ENCODE measurements at places on chromosomes 4 and X. TPM values are rescaled to one million over a fixed set of nuclear protein-coding genes. Genes with fewer than 3 reads are reported as not detected.
A peak's percentile ranks its signal among the peaks of the same experiment; 100 is the strongest.

DNA sequence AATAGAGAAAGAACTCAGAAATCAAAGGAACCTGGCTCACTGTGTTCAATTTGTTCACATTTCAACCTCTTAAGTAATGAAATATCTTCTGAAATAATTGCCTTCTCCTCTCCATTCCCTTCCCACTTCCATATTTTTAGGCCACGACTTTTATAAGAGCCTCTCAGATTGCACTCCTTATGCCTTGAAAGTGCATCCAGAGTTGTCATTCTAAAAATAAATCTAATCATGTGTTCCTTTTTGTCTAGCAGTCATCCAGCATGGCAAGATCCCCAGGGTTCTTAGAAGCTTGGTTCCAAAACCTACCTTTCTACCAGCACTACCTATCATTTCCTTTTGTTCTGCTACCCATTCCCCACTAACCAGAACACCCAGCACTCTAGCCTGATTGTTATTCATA, 42.4 kb upstream of the RPA4 start:
- no peak for DNase-seq

- peak; percentile 62 for DNase-seq
Observed at GRCh38 chrX:110755061-110755460, 40.6 kb downstream of the CHRDL1 start.

DNA sequence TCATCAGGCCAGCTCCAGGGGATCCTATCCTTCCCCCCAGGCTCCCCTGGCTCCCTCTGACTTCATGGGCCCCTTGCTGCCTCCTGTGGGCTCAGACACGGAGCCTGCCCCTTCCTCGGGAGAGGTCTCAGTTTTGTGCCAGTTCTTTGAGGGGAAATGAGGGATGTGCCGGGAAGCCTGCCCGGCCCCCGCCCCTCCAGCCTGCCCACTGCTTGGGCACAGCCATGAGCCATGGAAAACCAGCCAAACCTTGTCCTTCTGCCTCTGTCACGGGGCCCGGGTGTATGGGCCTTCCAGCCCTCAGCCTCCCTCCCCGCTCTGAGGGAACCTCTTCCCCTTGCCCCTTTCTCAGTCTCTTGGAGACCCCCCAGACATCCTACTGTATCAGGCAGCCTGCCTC, 6.8 kb downstream of the BGN start:
- no peak for DNase-seq

FGA gene
- 0.17 TPM for total RNA-seq

DNA sequence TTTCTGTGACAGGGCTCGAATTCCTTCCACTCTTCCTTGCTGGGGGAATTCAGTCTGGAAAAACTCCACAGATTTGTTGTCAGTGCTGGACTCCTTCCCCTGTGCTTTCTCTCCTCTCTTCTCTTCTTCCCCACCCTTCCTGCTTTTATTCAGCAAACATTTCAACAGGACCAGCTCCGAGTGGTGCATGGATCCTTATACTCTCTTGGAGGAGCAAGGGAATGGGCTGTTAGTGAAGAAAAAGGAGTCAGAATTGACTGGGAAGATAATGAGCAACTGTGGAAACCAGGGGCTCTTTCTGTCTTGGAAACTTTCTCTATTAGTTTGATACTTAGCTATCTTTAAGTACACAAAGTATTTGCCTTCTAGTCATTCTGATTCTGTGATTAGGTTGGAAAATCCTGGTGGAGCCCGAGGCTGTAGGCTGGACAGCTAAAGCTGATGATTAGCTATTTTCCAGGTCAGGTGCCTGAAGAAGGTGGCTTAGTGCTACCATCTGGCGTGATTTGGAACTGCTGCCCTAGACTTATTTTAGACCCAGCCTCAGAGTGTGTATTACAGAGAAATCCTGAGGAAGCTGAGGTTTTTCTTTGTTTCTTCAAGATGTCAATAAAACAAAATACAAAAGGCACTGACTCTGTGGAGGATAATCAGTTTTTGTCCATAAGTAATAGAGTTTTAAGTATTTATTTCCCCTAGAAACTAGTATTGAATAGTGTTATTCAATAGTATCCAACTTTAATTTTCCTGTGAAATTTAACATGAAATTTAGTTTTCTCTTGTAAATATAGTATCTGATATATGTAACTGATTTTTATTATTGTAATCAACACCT, 38.4 kb downstream of the NAP1L5 start:
- DNase-seq: peak; percentile 89

- peak; percentile 92 for DNase-seq
Observed at GRCh38 chr4:13706716-13707115, 79.2 kb upstream of the BOD1L1 start.

GRCh38 chr4:167883266-167883665, 209.1 kb upstream of the ANXA10 start:
- no peak for DNase-seq

DNA sequence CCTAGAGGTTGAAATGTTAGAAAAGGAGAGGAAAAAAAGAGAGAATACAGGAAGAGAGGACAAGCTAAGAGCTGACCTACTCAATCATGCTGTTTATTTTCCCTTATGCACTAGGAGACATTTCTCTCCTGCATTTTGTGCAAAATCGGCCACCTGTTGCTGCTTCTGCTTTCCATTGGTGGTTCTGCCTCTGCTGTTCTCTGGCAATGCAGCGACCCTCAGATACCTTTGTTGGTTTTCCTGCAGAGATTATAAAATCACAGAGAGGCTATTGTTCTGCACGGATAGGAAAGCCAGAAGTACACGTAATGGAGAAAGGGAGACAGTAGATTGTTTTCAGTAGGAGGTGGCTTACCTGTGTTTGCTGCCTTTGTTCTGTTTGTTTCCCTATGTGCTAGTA, 108.9 kb downstream of the UNC5C start:
- no peak for DNase-seq

- peak; percentile 16 for DNase-seq
Observed at GRCh38 chrX:14032406-14032805, 2.7 kb upstream of the GEMIN8 start.

GRCh38 chrX:41596596-41596995, 92.2 kb upstream of the GPR34 start:
- peak; percentile 76 for DNase-seq

All from renal cortical epithelial cell (primary cell).